ENCODE measurements at places on chromosomes 13 and 19.

DNA sequence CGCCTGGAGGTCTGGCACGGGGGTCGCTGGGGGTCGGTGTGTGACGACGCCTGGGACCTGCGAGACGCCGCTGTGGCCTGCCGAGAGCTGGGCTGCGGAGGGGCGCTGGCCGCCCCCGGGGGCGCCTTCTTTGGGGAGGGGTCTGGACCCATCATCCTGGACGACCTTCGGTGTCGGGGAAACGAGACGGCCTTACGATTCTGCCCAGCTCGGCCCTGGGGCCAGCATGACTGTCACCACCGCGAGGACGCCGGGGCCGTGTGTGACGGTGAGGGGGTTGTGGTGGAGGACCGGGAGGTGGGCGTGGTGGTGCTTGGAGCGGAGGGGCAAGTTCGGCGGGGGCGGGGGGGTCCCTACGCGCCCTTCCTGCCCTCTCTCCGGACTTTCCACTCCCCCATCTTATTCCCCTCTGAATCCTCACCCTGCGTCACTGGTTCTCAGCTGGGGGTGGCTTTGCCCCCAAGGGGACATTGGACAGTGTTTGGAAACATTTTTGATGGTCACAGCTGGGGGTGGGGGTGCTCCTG, 5.5 kb downstream of the SSC5D start:
- no peak for DNase-seq

DNA sequence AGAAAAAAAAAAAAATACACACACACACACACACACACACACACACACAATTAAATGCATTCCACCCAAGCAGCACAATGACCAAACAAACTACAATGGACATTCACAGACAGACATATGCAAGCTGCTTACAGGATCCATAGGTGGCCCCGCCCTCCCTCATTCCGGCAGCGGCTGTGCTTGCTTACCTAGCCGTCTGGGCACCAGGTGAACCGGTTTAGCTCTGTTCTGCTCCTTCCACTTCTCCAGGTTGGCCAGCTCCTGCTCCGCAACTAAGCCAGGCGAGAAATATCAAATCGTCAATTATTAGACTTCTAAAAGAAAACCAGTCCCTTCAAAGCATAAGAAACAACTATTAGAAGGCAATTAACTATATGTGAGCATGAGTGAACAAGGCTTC, 23.1 kb downstream of the EPSTI1 start:
- no peak for DNase-seq

- no peak for DNase-seq
Observed at GRCh38 chr13:55229906-55230569, 1910.7 kb upstream of the PRR20A start.

- DNase-seq, result peak; percentile 80
Observed at GRCh38 chr19:44847144-44848035, 1.3 kb downstream of the NECTIN2 start.

- DNase-seq, result no peak
Observed at GRCh38 chr13:44487989-44488388, 88.1 kb downstream of the TSC22D1 start.

- no peak for DNase-seq
Observed at GRCh38 chr13:110323172-110323891, 16.2 kb downstream of the COL4A2 start.

DNA sequence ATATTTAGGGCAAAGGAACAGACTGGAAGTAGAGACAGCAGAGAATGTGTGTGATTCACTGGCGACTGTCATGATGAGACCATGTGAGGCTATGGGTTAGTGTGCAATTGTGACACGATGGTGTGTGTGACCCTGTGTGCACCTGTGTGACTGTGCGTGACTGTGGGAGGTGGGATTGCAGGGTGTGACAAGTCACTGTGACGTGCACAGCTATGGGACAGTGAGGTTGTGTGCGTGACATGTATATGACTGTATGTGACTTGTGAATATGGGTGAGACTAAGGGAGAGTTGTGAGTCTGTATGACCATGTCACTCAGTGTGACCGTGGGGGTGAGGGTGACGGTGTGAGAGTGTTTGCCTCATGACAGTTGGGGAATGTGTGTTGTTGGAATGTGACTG, 3.4 kb upstream of the GIPR start:
- DNase-seq, result no peak

DNA sequence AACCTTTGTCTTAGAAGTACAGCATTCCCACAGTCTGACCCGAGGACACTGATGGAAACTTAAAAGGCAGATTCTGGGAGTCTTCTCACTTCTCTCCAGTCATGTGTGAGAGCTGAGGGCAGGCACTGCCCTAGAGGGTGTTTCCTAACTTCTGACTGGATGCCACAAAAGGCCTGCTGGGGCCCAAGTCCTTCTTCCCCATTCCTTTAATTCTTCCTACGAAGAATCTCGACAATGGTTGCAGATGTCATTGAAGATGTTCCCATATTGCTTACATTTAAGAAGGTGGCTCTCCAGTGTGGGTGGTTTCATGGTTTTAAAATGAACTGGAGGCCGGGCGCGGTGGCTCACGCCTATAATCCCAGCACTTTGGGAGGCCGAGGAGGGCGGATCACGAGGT, 27.4 kb upstream of the ZNF564 start:
- no peak for DNase-seq

DNA sequence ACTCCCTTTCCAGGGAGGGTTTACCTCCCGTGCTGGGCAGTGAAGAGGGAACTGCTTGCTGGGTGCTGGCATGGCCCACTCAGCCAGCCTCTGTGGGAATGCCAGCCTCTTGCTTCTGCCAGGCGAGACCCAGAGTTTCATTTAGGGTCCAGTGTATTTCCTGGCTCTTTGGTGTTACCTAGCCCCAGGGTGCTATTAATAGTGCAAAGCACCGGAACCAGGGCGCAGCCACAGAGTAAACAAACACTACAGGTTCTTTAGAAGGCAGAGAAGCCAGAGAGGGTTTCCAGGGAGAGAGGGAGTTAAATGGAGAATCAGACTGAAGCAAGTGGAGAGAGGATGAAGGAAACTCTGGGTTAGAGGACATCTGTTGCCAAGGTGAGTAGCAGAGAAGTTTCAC, 74.9 kb upstream of the SPATA13 start:
- DNase-seq, result no peak

- no peak for DNase-seq
Observed at GRCh38 chr13:72341904-72342303, 385.5 kb downstream of the MZT1 start.

GRCh38 chr13:34310539-34310938, 492.6 kb downstream of the RFC3 start:
- DNase-seq, result no peak

GRCh38 chr13:108463340-108463739, 166.1 kb upstream of the MYO16 start:
- DNase-seq, result no peak

DNA sequence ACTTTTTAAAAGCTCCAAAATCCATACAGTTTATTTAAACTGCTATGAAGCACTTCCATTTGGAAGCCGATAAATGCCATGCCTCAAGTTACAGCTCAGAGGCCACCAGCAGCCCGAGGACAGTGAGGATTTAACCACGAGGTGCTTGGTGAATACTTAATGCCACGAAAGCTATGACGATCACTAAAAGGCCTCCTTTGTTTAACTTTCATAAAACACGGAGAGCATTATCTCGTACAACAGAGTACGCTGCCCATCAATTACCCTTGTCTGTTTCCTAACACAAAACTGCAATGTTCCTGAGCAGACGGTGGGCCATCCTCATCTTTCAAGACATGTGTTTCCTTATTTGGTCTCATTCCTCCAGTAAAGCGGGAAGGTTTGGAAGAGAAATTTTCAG, 58.4 kb downstream of the PEPD start:
- no peak for DNase-seq

DNA sequence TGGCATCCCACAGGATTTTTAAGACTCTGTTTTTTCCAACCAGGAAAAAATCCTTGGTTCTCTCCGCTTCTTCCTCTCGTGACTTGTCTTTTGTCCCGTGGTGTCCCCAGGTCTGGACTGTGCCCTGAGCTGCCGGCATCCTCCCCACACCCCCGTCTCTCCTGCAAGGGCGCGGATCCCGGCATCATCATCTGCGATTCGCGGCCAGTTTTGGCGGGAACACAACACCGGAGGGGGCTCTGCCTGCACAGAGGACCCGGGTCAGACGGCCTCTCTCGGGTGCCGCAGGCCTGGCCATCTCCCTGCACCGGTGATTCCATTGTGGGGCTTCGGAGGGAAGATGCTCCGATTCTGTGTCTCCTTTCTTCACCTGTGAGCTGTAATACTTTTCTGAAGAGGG, 18.8 kb upstream of the GAS6 start:
- no peak for DNase-seq

DNA sequence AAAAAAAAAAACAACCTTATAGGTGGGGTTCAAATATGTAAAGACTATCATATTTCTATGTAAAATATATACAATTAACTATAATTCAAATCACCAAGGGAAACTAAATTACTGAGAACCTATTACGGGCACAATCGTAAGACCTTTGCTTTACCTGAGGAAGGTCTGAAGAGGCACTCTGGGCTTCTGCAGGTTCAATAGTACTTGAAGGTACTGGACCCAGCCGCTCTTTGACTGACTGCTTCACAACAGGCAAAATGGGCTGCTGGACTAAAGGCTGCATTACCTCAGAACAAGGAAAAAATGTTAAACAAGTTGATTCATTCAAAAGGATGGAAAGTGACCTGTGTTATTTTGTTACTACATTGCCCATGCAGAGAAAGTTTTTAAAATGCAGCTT, 51.8 kb downstream of the RBM26 start:
- no peak for DNase-seq

GRCh38 chr19:19642506-19643157, 825 bp downstream of the GMIP start:
- no peak for DNase-seq

GRCh38 chr19:18701250-18701608, 17.7 kb downstream of the CRTC1 start:
- no peak for DNase-seq

GRCh38 chr13:66343224-66343828, 886.8 kb downstream of the PCDH9 start:
- DNase-seq, result no peak

GRCh38 chr19:58033741-58034476, at the start of gene ZSCAN1:
TSS of gene ZSCAN1 (plus strand) at chr19:58034025. CDS start at chr19:58037837, 3,812 bp downstream.
- DNase-seq, result peak; percentile 100

GRCh38 chr19:16601378-16602052, 26.5 kb downstream of the MED26 start:
- DNase-seq, result no peak

- DNase-seq, result no peak
Observed at GRCh38 chr19:13997631-13997962, 8.5 kb downstream of the RFX1 start.

GRCh38 chr19:17687141-17687856, 855 bp downstream of the UNC13A start:
- DNase-seq, result no peak

DNA sequence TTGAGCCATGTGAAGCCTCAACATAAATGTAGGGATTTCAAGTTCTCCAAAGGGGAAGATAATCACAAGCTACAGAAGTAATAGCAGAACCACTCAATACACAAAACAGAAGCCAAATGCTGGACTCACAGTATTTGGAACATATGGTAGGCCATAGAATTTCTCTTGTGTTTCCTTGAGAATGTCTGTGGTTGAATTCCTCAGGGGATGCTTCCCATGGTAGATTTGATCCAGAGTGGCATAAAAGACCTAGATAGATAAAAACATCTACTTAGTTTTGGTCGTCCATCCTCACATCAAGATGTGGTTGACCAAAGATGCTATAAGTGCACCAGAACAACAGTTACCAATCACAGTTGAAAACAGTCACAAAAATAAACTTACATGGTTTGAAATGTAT, 83.4 kb downstream of the MIPEP start:
- DNase-seq, result no peak

DNA sequence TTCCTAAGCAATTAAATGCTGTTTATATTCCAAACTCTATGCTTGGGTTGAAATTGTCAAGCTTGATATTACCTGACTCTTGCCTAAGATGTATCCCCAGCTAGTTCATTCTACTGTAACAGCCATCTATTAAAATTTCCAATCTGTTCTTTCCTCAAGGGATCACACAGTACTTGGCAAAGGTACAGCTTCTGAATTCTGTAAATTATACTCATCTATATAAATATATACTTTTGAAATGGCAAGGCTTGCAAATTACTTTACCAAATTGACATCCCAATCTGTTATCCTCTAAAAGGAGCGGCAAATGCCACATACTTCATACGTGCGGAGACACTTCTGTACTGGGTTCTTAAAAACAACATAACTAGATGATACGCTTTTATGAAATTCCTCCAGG, 330.2 kb downstream of the DNAJC15 start:
- DNase-seq, result no peak

- no peak for DNase-seq
Observed at GRCh38 chr13:99986741-99987140, 5.2 kb downstream of the ZIC2 start.

DNA sequence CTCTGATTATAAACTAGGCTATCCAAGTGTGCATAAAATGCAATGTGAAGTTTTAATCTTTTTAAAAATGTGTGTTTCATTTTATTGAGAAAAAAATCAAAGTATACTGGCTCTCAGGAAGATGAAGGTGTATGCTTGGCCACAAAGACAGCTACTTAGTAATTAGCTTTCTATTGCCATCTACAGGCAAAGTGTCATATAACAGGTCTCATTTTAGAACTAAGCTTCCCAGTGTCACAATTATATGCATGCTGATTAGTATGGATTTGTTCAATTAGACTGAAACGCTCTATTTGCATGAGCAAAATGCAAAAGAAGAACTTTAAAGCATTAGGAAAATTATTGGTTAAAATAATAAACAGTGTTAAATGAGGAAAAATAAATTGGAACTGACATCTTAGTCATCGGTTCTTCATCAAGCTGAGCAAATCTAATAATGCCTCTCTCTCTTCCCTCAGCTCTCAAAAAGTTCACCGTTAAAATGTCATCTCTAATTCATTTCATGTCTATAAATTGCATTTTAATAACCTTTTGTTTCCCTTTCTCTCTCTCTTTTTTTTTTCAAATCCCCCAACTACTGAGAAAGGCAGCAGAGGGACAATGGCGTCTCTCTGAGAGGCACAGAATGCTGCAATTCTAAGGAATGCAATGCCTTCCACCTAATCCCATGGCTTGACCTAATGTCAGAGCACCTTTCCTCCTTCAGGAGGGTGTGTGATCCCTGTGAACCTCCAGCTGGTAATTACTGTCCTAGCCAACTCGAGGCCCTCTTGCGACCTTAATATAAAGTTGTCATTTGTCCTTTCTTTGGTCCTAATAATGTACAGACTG, 313.1 kb upstream of the MAB21L1 start:
- DNase-seq, result no peak

GRCh38 chr13:24207841-24208667, 47.5 kb downstream of the SPATA13 start:
- DNase-seq, result no peak
